CD4-positive, alpha-beta T cell treated with Interleukin-15 for 4 hours (primary cell): ENCODE measurements at places on chromosomes 13 and 19.

DNA sequence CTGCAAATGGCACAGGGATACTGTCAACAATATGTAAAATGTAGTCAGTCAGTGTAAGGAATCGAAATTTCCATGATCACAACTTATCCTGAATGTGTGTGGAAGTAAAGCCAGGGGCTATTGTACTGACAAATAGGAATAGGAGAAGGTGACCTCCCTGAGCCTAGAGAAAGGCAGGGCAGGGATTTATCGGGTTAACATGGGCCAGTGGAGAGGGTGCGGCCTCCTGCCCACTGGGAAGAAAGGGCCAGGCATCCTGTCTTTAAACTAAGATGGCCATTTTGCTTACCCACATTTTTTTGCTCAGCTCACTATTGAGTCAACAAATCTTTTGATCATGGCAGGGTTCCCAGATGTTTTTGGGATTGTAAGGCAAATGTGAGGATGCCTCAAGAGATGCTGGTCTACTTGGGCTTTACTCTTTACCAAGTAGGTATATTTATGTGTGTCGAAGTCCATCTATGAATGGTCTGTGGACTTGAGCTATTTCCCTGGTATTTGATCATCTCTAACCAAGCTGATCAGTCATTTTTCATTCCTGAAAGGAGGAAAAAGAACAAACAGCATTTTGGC is 116.6 kb upstream of the RNF113B start:
- no peak for DNase-seq

DNA sequence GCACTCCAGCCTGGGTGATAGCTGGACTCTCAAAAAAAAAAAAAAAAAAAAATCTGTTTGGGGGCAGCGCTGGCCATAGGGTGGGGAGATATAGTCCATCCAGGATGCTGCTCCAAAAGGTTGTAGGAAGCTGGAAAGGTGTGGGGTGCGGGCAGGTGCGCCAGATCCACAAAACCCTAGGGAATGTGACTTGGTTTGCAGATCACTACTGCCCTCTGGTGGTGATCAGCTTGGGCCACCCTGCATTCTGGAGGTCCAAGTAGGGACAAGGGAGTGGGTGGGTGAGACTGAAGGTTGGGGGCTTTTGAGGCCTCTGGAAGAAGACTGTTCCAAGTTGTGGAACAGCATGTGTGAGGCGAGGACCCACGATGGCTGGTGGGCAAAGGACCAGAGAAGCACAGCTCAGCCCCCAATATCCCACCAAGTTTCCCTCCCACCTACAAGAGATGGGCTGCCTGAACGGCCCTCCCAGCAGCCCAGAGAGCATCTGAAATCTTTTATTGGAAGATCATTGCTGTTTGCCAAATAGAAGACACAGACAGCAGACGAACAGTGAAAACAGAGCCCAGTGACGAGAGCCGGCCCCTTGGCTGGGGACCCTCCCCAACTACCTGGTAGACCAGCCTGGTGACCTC is 10.4 kb upstream of the TYK2 start:
- peak; percentile 69 for DNase-seq

GRCh38 chr13:19153782-19154450 is 27.7 kb downstream of the TUBA3C start:
- DNase-seq: no peak

DNA sequence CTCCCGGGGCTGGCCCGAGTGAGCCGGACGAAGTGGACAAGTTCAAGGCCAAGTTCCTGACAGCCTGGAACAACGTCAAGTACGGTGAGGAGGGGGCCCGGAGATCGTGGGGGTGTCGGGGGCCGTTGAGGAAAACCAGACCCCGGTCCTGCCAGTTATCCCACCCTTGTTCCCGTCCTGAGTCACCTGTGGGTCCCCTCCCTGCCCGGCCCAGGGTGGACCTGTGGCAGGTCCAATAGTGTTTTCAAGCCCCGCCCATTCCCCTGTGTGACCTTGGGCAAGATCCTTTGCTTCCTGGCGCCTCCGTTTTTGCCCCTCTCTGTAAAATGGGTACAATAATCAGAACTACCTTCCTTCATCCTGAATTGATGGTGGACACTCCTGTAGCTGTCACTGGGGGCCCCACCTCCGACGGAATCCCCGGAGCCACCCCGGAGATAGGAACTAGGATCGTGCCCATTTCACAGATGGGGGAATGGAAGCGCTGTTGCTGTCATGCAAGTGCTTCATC is 593 bp downstream of the ATG4D start:
- DNase-seq: no peak

- no peak for DNase-seq
These were observed 232.2 kb downstream of the DACH1 start for GRCh38 chr13:71634602-71635443.

DNA sequence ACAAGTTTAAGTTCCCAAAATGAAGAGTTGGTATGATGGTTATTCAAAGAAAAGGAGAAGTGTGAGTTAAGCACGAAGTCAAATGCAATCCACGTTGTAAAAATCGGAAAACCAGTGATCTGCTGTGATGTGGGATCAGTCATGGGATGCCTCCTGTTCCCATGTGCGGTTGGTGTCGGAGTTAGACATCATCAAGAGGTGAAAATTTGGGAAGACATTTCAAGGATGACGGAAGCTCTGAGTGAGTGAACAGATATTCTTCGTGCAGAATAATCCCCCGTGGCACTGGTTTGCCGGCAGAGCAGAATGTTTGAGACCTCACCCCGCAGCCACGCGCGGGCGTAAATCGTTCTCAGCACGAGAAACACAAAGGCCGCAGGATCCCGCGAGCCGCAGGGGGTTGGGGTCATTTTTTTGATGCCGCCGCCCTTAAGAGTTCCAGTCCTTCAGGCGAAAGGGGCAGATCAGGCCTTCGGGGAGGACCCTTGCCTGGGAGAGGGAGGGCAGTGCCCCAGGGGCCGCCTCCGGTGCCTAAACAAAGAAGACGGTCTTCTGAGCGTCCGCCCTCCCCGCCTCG is 13.7 kb upstream of the SOX1 start:
- DNase-seq: no peak

- no peak for DNase-seq
These were observed 32.6 kb downstream of the PDE4A start for GRCh38 chr19:10452726-10453618.

- no peak for DNase-seq
These were observed 6.6 kb upstream of the ZDHHC20 start for GRCh38 chr13:21465710-21466160.

- DNase-seq: no peak
These were observed 343.1 kb downstream of the MZT1 start for GRCh38 chr13:72384186-72384823.

DNA sequence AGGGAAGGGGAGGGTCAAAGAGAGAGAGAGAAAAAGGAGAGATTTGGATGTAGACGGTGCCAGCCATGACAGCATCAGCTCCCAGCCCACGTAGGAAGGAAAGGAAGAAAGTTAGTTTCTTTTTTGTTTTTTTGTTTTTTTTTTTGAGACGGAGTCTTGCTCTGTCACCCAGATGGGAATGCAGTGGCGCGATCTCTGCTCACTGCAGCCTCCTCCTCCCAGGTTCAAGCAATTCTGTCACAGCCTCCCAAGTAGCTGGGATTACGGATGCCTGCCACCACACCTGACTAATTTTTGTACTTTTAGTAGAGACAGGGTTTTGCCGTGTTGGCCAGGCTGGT is 27.6 kb downstream of the ELL start:
- DNase-seq: no peak

DNA sequence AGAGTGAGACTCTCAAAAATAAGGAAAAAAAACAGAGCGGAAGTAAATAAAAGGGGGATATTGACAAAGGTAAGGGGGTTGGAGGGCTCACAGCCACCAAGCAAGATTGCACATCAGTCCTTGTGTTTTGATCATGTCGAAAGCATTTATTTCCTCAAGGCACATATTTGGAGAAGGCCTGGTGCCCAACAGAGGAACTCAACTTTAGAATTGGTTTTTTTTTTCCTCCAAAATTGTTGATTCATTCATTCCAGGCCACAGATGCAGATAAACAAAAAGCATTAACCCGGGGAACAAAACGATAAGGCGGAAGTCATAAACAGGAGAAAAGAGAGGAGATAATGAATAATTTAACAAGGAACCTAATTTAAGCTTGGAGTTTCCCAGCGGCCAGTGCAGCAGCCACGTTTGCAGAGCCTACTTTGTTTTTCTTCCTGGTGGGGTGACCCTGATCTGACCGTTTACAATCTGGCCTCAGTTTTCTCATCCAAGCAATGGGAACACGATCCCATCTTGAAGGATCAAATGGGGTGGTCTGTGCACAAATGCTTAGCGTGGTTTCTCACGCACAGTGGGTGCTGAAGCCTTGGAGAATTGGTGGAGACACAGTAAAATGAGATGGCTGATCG is 2.1 kb upstream of the PTPRS start:
- no peak for DNase-seq

- DNase-seq: peak; percentile 66
These were observed 27.7 kb upstream of the NFIC start for GRCh38 chr19:3338541-3339181.

DNA sequence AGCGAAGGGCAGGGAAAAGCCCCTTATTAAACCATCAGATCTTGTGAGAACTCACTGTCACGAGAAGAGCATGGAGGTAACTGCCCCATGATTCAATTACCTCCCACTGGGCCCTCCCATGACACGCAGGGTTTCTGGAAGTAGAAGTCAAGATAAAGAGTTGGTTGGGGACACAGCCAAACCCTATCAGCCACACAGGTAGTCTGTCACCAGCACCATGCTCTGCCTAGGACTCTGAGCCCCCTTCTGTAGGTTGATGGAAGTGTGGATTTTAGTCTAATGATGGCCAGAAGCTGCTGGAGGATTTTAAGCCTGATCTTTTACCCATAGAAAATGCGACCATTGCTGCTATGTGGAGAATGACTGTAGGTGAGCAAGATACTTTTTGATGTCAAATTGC is 60.8 kb downstream of the ARHGEF7 start:
- DNase-seq: no peak

DNA sequence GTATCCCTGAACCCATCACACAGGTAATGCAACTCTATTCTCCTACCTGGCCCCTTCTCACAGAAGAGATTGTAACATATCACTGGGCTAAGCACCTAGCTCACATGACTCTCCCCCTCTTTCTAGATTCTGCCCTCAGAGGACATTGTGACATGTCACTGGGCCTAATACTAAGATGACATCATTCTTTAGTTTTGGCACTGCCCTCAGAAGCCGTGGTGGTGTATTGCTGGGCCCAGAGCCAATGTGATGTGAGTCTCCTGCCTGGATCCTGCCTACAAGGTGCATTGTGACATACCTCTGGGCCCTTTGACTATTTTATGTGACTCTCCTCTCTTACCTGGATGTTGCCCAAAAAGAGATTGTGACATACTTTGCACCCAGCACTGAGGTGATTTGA is 21.4 kb upstream of the ZNF730 start:
- DNase-seq: no peak

DNA sequence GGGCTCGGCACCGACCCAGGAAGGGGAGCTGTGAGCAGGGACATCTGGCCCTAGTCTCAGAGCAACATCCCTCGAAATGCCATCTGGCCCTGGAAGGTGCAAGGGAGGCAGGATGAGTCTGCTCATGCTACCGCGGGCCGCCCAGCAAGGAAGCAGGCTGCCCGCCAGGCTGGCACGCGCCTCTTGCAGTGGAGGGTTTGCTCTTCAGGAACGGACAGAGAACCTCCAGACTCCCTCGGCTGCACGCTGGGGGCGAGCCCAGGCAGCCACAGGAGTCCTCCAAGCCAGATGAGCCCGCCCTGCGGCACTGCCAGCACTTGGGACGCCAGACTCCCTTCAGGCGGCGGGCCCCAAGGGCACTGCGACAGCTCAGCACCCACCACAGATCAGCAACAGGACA is 10.1 kb upstream of the ATP8B3 start:
- no peak for DNase-seq

GRCh38 chr13:89205856-89206520 is 1534.8 kb downstream of the SLITRK5 start:
- no peak for DNase-seq

- no peak for DNase-seq
These were observed 1703.6 kb upstream of the PRR20A start for GRCh38 chr13:55437162-55437561.

DNA sequence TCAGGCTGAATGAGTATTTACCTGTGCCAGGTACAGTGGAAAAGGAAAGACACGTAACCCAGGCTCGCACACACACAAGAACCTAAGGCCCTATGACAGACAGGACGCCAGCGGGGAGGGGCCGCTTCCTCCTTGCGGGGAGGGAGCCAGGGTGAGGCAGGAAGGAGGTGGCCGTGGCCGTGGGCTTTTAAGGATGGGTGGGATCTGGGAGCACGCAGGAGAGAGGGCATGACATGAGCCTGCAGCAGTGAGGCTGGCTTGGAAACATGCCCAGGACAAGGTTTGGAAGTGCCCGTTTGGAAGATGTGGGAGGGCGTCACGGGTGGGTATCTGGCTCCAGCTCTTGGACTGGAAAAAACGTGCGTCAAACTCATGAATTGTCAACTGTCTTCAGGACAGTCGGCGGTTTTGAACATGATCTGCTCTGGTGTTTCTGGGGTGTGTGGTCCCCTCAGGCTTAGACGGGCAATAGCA is 20.1 kb downstream of the SH3GL1 start:
- peak; percentile 59 for DNase-seq

DNA sequence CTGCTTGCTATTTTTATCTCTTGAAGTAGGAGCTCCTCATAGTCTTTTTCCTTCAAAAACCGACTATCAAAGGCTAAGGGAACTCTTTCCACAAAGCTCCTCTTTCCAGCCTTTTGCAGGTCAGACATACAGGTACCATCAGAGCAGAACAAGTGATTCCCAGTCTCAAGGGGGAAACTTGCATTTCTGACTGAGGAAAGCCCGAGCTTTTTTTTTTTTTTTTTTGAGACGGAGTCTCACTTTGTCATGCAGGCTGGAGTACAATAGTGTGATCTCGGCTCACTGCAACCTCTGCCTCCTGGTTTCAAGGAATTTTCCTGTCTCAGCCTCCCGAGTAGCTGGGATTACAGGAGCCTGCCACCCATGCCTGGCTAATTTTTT is 32.0 kb downstream of the RUBCNL start:
- no peak for DNase-seq

- no peak for DNase-seq
These were observed 26.2 kb downstream of the ZNF160 start for GRCh38 chr19:53076984-53077383.

DNA sequence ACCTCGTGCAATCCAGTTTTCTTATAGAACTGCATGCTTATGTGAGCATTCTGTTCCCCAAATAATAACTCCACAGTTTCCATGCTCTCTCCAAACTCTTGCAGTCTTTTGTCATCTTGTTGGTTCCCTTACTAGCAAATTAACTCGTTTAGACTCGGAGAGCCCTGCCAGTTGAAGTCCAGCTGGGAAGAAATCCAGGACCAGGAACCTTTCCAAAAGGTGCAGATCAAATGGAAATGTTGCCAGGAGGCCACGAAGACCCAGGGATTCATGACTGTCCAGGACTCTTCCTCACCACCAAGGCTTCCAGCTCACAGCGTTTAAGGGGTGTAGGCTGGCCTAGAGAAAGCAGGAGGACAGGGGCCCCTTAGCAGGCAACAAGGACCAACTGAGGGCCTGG is 2.1 kb upstream of the TDRD12 start:
- no peak for DNase-seq

DNA sequence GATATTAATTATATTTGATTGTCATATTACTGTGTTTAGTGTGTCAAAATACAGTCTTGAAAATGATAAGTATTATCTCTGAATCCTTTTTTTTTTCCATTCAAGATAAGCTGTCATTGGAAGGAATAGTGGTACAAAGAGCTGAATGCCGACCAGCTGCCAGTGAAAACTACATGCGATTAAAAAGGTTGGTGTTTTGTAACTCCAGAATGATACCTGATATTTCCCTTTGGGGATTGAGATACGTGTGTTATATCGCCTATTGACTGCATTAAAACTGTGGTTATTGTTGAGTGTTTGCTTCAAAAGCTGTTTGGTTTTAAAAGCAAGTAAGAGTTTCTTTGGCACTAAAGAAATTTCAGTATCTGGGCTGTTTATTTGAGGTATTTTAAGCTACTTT is 6.5 kb upstream of the KCTD4 start:
- no peak for DNase-seq

GRCh38 chr19:29514525-29515232 is 11.1 kb upstream of the VSTM2B start:
- no peak for DNase-seq
